Stimulated activated CD4-positive, alpha-beta T cell treated with anti-CD3 and anti-CD28 coated beads, Interleukin-2, amount 100 ng/mL, for 24 hours (primary cell): ENCODE measurements at places on chromosomes 6 and 20.

GRCh38 chr6:155881826-155882526 is 426.3 kb upstream of the NOX3 start:
- no peak for DNase-seq

- peak; percentile 77 for DNase-seq
Observed at GRCh38 chr6:31068669-31069340, 43.6 kb downstream of the C6orf15 start.

DNA sequence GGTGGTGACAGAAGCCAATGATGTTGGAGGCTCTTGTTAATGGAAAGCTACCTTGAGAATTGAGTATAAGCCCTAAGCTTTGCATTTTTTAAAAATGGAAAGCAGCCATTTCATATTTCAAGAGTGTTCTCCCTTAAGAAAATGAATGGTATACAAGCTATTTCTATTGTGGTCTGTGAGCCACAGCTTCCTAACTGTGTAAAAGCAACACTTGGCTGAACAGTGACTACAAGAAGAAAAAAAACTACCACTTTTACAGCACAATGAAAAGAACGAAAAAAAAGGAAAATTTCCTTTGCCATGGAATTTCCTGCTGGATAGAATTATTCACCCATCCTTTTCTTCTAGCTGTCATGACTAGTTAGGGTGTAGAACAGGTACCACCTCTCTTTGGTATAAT is 397.1 kb upstream of the BTBD3 start:
- DNase-seq, result no peak

DNA sequence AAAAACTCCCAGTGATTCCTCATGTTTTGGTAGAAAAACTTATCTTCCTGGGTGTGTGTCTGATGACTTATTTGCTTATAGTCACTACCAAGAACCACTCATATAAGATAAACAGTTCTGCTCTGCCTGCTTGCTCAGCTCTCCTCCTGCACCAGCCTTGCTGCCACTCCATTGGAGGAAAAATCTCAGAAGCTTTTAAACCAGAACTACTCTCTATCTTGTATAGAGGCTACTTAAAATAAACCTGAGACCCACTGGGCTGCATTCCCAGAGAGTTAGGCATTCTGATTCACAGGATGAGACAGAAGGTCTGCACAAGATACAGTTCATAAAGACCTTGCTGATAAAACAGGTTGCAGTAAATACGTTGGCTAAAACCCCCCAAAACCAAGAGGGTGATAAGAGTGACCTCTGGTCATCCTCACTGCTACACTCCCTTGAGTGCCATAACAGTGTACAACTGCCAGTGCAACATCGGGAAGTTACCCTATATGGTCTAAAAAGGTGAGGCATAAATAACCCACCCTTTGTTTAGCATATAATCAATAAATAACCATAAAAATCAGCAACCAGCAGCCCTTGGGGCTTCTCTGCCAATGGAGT is 728.3 kb downstream of the EPHA7 start:
- no peak for DNase-seq

- DNase-seq, result no peak
Observed at GRCh38 chr6:37242429-37243052, 15.0 kb upstream of the TBC1D22B start.

DNA sequence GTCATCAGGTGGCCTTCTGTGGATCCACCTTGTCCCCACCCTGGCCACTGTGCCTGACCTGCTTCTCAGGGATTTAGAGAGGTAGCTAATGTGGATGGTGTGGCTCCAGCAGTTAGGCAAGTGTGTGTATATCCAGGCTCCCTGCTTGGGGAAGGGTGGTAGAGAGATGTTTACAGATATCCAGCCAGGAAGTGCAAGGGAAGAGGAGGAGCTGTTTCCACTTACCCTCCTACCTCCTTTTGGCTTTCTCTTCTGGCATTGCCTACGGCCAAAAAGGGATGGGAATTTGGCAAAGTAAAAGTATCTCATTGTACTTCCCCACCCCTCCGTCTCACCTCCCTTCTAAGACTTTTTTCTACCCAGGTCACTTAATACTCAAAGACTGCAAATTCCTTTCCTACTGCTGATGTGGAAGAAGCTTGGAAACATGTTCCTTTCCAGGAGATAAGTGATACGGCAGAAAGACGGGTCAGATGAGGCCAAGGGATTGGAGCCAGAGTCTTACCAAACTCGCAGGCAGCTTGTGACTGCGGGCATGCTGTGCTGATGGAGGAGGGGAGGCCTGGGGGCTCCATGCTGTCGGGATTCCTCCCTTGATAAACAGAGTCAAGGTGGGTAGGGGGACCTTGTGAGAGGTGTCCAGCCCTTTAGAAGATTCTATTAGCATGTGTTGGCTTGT is 253.4 kb downstream of the PRL start:
- DNase-seq, result no peak

DNA sequence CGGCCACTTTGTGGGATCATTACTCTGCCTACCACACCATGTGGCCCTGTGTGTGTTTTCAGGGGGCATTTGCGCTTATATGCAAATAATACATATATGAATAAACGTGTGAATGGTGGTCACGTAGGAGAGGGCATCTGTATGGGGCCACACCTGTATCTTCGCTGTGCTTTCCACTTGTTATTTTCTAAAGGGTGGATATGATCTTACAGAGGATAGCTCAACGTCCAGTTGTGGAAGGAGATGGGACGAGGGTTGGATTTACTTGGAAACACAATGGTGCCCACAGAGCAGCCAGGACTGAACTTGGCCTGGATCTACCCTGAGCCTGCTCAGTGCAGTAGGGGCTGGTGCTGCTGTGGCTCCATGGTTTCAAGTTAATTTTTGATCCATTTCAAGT is 93.3 kb downstream of the YTHDF1 start:
- no peak for DNase-seq

DNA sequence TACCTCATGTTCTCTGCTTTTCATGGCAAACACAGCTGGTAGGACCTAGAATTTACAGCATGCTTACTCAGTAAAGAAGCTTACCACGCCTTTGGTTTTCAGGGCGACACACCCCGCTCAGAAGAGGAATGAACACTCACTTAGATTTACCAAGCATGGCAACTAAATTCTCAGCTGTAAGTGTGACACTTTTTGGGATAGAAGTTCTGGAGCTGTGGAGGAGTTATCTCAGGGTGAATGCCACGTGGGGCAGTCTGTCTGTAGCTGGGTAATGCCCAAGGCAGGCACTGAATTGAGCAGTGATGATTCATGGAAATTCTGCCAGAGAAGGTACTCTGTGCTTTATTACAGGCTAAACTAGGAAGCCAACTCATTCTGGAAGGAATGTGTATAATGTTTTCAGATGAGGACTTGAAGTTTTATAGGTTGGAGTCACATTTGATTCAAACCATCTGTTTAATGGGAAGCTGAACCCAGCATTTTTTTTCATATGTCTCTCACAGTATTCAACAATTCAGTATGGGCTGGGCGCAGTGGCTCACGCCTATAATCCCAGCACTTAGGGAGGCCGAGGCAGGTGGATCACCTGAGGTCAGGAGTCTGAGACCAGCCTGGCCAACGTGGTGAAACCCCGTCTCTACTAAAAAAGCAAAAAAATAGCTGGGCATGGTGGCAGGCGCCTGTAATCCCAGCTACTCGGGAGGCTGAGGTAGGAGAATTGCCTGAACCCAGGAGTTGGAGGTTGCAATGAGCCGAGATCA is 3.5 kb upstream of the PRIM2 start:
- no peak for DNase-seq

DNA sequence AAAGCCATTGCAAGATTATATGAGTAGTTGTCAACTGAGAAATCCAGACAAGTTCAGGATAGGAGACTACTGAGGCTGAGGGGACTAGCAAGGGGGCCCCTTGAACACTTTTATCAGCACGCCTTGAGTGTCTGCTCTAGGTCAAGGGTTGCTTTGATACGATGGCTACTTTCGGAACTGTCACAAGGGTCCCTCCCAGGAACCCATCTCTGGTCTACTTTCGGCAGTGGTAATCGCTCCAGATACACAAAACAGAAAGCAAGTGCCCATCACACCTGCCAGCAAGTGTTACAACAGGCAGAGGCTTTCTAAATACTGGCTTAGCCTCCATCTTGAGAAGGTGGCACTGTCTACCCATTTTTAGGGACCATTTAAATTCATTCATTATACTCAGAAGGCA is 61.1 kb downstream of the GJA10 start:
- DNase-seq, result no peak

DNA sequence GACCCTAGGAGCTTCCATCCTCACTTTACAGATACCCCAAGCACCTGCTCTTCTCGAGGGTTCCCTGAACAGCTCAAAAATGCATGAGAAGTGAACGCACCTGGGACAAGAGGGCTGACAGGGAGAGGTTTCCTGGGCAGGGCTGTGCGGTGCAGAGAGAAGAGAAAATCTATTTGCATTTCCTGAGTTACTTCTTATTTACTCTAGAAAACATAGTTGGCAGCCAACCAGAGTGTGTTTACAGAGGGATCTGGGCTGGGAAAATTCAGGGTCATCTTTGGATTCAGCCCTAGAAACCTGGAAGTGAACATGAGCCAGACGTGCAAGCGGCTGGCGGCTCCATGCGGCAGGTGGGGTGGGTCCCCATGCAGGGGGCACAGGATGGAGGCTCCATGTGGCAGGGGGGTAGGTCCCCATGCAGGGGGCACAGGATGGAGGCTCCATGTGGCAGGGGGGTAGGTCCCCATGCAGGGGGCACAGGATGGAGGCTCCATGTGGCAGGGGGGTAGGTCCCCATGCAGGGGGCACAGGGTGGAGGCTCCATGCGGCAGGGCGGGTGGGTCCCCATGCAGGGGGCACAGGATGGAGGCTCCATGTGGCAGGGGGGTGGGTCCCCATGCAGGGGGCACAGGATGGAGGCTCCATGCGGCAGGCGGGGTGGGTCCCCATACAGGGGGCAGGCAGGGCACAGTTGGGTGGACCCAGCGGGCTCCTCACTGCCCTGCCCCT is 342.0 kb downstream of the TAF4 start:
- no peak for DNase-seq

- no peak for DNase-seq
Observed at GRCh38 chr6:159390381-159390780, 221.2 kb downstream of the FNDC1 start.

- no peak for DNase-seq
Observed at GRCh38 chr6:150588888-150589499, 10.7 kb upstream of the PLEKHG1 start.

DNA sequence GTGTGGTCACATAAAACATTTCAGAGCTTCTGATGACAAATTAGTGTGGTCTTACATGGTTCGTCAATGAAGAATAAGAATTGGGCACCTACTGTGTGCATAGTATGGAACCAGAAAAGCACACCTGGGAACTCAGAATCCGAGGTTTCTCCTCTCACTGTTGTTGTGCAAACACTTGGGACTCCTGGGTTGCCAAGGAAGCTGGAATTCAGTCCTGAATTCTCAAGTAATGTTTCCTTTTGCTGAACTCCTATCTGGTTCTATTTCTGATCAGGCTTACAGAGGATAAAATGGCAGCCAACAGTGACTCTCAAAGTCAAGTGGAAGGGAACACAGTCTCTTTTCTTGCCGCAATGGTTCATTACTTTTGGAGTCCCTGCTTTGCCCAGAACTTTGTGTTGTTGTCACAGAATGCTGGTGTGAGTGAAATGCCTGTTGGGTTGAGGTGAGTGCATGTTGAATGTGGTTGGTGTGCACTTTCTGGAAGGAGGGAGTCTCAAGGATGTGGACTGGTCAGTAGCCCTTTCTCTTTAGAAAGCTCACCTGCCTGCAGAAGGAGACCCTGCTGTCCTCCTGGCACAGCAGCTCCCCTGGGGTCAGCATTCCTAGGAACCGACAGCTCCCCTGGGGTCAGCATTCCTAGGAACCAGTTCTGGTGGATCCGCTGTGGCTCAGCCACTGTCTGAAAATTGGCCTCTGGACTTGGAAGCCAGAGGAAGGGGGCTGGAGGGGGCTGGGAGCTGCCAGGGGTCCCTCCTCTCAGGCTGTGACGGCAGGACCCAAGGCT is 1.4 kb downstream of the UNC93A start:
- DNase-seq, result no peak

DNA sequence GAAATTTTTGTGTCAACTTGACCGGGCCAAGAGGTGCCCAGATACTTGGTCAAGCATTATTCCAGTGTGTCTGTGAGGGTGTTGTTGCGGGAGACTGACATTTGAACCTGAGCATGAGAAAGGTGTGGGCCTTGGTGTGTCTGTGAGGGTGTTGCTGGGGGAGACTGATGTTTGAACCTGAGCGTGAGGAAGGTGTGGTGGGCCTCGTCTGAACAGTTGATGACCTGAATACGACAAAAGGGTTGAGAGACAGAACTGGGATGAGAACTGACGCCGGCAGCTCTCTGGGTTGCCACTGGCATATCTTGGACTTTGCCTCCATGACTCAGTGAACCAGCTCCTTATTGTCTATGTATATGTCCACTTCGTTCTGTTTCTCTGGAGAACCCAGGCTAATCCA is 240.5 kb downstream of the ERMARD start:
- DNase-seq, result no peak

GRCh38 chr20:3494218-3494617 is 23.4 kb downstream of the ATRN start:
- DNase-seq, result no peak

- DNase-seq, result peak; percentile 34
Observed at GRCh38 chr20:34129518-34130162, 17.6 kb upstream of the EIF2S2 start.

DNA sequence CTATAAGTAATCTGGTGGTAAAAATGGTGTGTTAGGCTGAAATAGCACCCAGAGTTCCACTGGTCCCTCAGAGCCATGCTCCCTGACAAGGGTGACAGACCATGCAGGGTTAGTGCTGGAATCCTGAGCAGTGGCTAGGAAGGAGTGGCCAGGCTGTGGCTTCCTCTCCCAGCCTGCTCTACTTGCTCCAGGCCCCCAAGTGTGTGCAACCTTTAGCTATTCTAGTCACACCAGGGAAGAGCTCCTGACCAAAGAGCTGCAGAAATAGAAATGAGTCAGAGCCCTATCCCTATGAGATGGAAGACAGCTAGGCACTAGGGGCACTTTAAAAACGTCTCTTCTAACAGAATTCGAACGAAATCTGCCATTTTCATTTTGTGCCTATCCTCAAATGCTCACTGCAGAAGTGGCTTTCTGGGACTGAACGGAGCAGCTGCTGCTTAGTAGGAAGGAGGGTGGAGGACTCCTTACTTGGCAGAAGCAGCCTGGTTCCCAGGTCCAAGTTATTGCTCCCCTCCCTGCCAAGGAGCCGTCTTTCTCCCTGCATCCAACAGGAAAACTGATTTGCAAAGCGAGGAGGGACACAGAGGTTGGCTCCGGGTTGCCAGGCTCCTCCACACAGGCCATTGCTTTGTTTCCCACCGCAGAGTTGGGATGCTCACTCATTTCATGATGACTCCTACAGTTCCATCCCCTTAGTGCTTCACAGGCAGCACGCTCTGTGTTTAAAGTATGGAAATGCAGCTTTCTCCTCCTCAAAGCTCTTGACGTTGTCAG is 754.5 kb downstream of the C6orf118 start:
- no peak for DNase-seq

DNA sequence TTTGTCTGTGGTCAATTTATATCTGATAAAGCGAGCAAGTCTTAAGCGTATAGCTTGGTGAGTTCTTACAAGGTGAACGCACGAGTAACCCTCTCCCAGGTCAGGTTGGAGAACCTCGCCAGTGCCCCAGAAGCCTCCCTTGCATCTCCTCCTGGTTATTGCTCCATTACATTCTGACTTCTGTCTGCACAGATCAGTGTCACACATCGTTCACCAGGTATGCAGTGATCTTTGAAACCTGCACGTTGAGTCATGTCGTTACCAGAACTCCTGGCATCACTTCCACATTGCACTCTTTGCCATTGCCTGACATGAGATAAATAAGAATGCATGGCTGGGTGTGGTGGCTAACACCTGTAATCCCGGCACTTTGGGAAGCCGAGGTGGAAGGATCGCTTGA is 44.2 kb downstream of the AKAP12 start:
- DNase-seq, result no peak
